ENCODE measurements at places on chromosomes 1 and 21. TPM values are rescaled to one million over a fixed set of nuclear protein-coding genes. Genes with fewer than 3 reads are reported as not detected.

- DNase-seq: no peak
- no peak overlapping the region for H3K27ac ChIP-seq
- H3K36me3 ChIP-seq: no peaks in the 10 kb centered on the region
- H3K4me3 ChIP-seq: no peak overlapping the region
- H3K4me1 ChIP-seq: no peaks in the 10 kb centered on the region
Measured at GRCh38 chr1:157292302-157292701, 154.1 kb upstream of the ETV3 start.

- H3K4me1 ChIP-seq: no peaks in the 10 kb centered on the region
- no peak overlapping the region for H3K27ac ChIP-seq
- H3K4me3 ChIP-seq: no peak overlapping the region
- no peaks in the 10 kb centered on the region for H3K27me3 ChIP-seq
- H3K36me3 ChIP-seq: no peaks in the 10 kb centered on the region
Measured at GRCh38 chr1:241825581-241825980, 22.4 kb upstream of the EXO1 start.

Gene WNT4
- total RNA-seq: 21.3 TPM

DNA sequence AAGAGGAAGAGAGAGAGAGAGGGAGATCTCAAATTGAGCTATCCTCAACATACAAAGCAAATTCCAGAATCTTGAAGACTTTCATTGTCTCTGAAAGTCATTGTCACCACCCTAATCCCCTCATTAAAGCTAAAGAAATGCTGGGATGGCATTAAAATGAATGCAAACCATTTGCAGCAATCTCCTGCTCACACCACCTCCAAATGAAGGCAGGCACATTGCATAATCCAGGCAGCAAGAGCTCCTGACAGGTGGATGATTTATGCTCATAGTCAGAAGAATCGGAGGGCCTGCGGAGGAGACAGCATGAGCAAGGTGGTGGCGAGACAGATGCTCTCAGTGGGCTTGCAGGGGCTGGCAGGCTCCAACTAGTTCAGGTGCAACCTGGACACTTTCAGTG, 90.2 kb downstream of the ESRRG start:
- no peak overlapping the region for H3K4me3 ChIP-seq
- H3K4me1 ChIP-seq: no peaks in the 10 kb centered on the region
- H3K27me3 ChIP-seq: peaks cover 3% of the 10 kb centered on the region

GRCh38 chr1:112743174-112744008, 28.3 kb upstream of the PPM1J start:
- peaks cover 33% of the 10 kb centered on the region for H3K27me3 ChIP-seq
- H3K36me3 ChIP-seq: no peaks in the 10 kb centered on the region
- peaks cover 11% of the 10 kb centered on the region for H3K4me1 ChIP-seq
- H3K4me3 ChIP-seq: peak overlapping the region; percentile 42
- H3K27ac ChIP-seq: no peak overlapping the region

DNA sequence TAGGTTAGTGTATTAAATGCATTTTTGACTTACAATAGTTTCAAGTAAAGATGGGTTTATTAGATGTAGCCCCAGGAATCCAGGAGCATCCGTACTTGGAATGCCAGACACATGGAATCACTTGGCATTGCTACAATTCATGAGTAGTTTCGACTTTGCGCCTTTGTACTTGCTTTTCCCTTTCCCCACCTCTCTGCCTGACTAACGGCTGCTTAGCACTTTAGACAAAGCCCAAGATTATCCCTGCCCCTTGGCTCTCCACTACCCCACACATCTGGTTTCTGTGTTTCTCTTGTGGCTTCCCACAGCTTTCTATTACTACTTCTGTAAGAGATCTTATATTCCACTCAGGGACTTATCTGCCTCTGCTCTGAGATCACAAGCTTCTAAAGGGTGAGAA, 397.7 kb upstream of the POU3F1 start:
- H3K27me3 ChIP-seq: peaks cover 21% of the 10 kb centered on the region
- no peaks in the 10 kb centered on the region for H3K36me3 ChIP-seq
- H3K27ac ChIP-seq: no peak overlapping the region

Gene TRIM46
- total RNA-seq: 0.80 TPM

DNA sequence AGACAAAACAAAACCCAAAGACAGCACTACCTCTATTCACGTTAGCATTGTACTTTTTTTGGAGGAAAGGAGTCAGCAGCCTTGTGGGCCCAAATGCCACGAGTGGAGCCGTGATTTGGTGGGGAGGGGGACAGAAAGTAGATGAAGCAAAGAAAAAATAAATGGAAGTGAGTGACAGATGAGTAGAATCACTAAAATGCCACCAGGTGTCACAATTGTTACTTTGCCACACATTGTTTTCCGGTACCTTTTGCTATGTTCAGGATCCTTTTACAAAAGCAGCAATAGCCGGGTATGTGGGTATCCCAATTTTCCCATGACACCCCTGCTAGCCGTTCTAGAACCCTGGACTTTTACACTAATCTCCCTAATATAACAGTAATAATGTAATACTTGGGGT, 85.0 kb upstream of the AK4 start:
- H3K27ac ChIP-seq: no peak overlapping the region
- no peak overlapping the region for H3K4me3 ChIP-seq
- peaks cover 64% of the 10 kb centered on the region for H3K4me1 ChIP-seq
- no peaks in the 10 kb centered on the region for H3K27me3 ChIP-seq

All from suprapubic skin (tissue), 4 donors.